ENCODE measurements at places on chromosomes 2 and 18.

- no peak for DNase-seq
Observed at GRCh38 chr2:138503652-138504051, 2.1 kb downstream of the SPOPL start.

GRCh38 chr18:41323044-41323443 is 632.0 kb upstream of the PIK3C3 start:
- DNase-seq, result no peak

- no peak for DNase-seq
Observed at GRCh38 chr2:127498386-127498785, 27.9 kb downstream of the IWS1 start.

DNA sequence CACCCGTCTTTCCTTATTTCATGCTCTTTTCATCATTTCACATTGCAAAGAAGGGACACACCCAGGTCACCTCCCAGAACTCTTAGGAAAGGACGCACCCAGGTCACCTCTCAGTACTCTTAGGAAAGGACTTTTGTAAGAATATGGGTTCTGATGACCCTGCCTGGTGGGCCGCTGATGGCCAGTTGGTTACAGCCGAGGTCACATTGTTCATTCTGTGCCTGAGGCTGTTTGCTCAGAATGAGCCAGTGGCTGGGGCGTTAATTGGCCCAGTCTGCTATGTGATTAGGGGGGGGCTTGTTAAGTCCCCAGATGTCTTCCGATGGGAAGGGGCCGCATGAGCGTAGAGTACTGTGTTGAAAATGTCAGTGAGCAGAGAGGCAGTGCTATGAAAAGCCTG is 9.4 kb downstream of the MLPH start:
- DNase-seq, result no peak

DNA sequence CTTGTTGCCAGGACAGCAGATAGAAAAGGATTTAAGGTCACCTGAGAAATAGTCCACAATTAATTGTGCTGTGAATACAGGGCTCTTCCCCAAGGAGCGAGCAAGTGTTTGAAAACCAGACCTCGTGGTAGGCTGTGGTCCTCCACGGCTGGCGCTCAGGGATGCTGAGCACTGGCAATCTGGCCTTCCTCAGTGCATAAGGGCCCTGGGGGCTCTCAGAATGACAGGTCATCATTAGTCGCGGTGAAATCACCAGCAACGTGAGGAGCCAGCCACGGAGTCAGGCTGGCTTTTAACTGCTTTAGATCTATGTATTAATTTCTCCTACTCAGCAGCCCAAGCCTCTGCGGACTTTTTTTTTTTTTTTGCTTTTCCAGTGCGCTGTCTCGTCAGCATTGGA is 148.5 kb downstream of the FHOD3 start:
- DNase-seq, result peak; percentile 58

DNA sequence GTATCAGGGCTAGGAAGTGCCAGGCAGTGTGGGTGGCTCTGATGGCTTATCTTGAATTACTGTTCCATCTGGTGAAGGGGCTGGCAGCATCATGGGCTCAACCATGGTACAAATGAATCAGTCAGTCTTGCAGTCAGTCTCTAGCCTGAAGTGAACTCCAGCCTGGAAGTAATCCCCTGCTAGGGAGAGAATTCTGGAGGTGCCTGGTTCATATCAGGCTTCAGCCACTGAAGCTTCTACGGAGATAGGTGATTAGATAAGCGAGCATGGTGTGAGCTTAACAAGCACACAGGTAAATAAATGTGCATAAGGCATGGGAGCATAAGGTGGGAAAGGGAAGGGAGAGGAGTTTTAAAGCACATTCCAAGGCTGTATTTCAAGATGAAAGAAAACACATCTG is 541.7 kb downstream of the MBD2 start:
- no peak for DNase-seq

DNA sequence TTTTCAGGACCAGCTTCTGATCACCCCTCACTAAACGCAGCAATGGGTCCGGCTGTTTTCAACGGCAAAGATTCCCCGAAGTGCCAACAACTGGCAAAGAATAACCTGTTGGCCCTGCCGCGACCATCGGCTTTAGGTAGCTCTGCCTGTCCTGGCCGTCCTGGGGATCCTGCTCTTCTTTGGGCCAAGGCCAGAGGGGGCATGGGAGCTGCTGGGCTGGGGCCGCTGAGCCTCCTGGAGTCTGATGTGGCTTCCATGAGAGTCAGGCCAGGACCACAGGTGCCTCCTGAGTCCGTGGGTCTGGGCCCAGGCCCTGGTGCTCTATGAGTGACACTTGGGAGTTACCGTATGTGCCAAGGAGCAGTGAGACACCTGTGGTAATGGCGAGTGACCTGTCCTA is 46.9 kb downstream of the GREB1 start:
- DNase-seq, result no peak

GRCh38 chr2:133607679-133608078 is 39.4 kb upstream of the NCKAP5 start:
- DNase-seq, result no peak

GRCh38 chr2:27202854-27203253 is 9.0 kb upstream of the ATRAID start:
- no peak for DNase-seq

- no peak for DNase-seq
Observed at GRCh38 chr2:236974752-236975151, 110.9 kb upstream of the COPS8 start.

DNA sequence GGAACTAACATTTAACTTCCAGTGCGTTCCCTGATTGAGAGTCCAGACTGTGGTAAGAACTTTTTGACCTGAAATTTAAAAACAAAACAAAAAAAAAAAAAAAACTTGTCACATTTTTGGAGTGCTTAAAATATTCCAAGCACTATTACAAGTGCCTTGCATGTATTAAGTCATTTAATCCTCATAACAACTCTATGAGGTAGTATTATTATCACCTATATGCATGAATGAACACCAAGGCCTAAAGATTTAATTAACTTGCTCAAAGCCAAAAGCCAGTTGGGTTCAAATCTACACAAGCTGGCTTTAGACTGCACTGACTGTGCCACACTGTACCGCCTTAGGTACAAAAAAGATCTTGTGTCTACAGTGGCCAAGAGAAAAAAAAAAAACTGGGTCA is 35.2 kb downstream of the METTL4 start:
- DNase-seq, result no peak

- no peak for DNase-seq
Observed at GRCh38 chr2:111053266-111053665, 67.4 kb upstream of the BCL2L11 start.

GRCh38 chr2:72427022-72427861 is 279.6 kb upstream of the CYP26B1 start:
- no peak for DNase-seq

GRCh38 chr2:33511141-33511540 is 34.7 kb downstream of the RASGRP3 start:
- no peak for DNase-seq

DNA sequence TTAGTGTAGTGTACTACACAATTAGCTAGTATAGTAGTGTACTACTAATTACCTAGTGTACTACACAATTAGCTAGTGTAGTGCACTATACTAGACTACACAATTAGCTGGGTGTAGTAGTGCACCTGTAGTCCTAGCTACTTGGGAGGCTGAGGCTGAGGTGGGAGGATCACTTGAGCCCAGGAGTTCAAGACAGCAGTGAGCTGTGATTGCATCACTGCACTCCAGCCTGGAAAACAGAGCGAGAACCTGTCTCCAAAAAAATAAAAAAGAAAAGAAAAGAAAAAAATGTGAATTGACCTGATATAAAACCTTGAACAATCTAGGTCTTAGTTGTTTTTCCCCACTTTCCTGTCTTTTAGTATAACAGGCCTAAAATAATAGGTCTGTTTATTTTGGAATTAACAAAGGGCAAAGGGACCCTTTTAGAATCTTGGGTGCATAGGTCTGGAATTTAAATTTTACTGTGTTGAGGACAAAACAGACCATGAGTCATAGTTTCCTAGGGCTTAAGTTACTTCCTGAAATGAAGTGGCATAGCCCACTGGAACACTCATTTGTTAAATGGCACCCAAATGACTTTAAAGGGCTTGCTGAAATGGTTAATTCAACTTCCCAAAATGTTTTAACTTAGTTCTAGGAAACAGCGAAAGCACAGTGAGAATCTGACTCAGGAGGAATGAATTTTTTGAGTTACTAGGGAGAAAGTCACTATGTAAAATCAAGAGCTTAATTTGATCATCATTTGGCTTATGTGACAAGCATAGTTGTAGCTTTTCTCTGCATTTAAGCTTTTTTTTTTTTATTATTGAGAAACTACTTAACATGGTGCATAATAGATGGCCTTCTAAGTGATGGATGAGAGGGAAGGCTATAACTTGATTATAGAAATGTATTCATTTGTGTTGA is 50.7 kb upstream of the ARL5A start:
- no peak for DNase-seq

DNA sequence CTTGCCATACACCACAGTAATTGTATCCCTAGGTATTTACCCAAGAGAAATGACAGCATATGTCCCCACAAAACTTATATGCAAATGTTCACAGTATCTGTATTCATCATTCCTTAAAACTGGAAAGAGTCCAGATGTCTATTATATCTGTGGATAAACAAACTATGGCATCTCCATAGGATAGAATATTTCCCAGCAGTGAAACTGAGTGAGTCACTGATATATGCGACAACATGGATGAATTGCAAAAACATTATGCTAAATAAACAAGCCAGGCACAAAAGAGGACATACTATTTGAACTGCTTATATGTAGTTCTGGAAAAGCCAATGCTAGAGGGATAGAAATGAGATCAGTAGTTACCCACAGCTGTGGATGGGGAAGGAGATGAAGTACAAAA is 359.4 kb upstream of the DSEL start:
- no peak for DNase-seq

DNA sequence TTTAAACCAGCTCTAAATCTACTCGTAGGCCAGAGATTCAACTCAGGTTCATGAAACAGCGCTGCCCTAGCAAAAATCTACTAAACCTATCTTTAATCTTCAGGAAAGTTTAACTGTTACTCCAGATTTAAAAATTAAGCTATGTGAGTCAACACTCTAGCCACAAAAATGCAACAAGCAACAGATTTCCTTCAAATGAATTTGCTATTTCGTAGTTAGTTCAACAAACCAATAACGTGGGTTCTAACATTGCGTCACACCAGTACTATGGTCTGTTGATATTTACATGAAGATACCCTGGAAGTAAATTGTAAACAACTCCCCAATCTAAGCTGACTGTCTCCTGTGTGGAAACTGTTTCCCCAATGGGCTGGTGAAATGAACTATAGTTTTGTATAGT is 71.2 kb downstream of the FIGN start:
- DNase-seq, result no peak

DNA sequence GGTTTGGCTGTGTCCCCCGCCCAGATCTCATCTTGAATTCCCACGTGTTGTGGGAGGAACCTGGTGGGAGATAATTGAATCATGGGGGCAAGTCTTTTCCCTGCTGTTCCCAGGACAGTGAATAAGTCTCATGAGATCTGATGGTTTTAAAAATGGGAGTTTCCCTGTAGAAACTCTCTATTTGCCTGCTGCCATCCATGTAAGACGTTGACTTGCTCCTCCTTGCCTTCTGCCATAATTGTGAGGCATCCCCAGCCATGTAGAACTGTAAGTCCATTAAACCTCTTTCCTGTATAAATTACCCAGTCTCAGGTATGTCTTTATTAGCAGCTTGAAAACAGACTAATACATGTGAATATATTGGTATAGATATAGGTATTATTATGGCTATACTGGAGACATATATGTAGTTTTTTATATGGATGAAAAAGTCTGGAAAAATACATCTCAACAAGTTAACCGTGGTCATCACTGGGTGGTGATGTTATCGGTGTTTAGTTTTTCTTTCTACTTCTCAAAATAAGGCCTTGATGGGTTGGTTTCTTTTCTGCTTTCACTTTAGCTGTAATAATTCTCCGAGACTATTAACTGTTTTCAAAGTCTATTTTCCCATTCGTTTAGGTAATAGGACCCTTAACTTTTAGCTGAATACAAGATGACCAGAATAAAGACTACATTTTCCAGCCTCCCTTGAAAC is 39.1 kb upstream of the NCOA1 start:
- DNase-seq, result no peak

DNA sequence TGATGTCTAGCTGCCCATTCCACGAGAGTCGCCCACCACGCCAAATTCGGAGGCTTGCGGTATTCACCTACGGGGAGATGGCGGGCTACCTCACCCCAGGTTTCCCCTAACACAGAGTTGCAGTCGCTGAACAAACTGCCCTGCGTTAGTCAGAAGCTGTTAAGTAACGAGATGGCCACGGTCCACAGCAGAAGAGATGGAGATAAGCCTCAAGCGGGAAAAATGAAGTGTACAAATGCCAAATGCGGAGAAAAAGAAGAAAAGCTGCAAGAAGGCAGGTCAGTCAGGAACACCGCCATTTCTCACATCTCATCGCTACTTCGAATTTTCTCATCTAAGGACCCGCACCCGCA is 425 bp downstream of the ASB3 start:
- DNase-seq, result no peak

GRCh38 chr2:43701111-43701510 is 24.9 kb upstream of the C1GALT1C1L start:
- no peak for DNase-seq

GRCh38 chr18:23924813-23925212 is 89.7 kb upstream of the TTC39C start:
- no peak for DNase-seq

- DNase-seq, result no peak
Observed at GRCh38 chr18:26685438-26686157, 137.2 kb upstream of the KCTD1 start.

DNA sequence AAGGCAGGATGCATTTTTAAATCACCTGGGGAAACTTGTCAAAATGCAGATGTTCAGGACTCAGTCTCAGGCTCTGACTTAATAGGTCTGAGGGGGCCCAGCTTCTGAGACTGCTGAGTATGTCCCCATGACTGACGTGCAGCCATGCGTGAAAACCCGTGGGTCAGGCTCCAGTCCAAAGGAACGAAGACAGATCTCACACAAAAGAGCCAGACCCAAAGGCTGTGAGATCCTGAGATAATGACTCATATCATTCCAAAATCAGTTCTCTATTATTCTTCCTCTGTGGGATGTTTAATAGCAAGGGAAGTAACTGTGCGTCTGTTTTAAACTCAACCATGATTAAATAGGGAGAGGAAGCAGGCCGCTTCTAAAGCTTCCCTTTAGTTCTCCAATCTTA is 107.4 kb upstream of the ACAA2 start:
- DNase-seq, result peak; percentile 70

GRCh38 chr2:1055014-1055595 is 104.5 kb downstream of the SNTG2 start:
- no peak for DNase-seq
